HuH-7 (cell line): ENCODE measurements at places on chromosomes 11 and 22.

- DNase-seq: no peak
Measured at GRCh38 chr22:37462436-37462835, 23.7 kb downstream of the MFNG start.

DNA sequence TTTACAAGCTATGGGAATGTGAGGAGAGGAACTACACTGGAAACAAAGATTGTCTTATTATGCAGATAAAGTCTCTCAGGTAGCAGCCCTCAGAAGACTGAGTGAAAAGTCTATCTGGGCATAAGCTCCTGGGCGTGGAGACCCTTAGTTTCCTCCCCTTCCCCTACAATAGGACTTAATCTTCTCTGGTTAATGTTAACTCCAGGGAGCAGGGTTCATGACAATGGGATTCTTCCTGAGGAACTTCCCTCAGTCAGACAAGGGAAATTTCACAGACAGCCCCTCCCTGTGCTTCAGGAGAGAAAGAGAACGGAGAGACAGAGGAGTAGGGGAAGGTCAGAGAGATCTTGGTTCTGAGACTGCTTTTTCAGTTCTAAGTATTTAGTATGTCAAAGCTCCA lies 1428.6 kb downstream of the LRRC4C start:
- no peak for DNase-seq

GRCh38 chr11:100637706-100638105 lies 49.4 kb upstream of the ARHGAP42 start:
- DNase-seq: no peak

DNA sequence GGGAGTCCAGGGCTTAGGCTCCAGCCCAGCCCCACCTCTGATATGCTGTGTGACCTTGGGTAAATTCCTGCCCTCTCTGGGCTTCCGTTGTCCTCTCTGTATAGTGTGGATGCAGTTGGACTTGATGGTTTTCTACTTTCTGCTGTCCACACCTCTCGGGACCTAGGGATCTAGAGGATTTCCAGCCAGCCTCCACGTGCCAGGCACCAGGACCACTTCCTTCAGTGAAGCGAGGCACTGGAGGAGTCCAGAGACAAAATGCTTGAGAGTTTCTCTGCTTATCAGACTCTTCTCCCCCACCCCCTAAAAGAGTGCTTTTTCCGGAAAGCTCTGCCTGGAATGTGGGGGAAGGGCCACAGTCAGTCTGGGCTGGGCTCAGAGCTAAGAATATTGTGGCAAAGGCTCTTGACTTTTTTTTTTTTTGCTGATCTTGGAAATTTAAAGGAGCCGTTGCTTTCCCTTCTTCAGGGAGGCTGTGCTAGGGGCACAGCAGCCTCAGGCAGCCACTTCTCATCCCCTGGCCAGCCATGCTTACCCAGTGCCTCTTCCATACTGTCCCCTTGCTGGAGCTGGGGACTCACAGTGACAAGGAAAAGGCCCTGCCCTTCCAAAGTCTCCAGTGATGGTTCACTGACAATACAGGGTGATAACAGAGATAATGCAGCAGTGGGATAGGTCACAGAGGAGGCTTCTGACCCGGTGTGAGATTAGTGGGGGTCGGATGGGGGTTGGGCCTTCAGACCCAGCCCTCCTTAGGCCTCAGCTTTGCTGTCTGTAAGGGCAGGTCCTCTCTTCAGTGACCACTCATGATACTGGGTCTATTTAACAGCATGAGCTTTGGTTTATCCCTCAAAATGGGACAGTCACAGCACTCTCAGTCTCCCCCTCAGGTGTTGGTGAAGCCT lies 2.9 kb upstream of the SERPINH1 start:
- no peak for DNase-seq

DNA sequence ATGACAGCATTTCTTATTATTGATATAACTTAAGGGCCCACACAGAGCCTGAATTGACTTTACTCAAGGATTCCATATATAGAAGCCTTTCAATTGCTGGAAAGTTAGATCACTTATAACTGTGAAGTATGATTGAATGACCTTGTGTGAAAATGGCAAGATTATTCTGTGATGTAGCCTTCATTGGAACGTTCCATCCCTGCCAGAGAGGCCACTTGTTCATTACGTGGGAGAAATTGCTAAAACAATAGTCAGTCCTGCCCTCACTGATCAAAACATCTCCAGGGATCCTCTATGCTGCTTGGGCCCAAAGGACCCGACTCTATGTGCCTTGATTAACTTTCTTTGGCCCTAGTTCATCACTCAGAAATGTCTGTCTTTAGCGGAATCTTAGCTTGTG lies 159.5 kb upstream of the BLID start:
- DNase-seq: no peak
